MG63 (cell line): ENCODE measurements at places on chromosomes 13 and 19.

DNA sequence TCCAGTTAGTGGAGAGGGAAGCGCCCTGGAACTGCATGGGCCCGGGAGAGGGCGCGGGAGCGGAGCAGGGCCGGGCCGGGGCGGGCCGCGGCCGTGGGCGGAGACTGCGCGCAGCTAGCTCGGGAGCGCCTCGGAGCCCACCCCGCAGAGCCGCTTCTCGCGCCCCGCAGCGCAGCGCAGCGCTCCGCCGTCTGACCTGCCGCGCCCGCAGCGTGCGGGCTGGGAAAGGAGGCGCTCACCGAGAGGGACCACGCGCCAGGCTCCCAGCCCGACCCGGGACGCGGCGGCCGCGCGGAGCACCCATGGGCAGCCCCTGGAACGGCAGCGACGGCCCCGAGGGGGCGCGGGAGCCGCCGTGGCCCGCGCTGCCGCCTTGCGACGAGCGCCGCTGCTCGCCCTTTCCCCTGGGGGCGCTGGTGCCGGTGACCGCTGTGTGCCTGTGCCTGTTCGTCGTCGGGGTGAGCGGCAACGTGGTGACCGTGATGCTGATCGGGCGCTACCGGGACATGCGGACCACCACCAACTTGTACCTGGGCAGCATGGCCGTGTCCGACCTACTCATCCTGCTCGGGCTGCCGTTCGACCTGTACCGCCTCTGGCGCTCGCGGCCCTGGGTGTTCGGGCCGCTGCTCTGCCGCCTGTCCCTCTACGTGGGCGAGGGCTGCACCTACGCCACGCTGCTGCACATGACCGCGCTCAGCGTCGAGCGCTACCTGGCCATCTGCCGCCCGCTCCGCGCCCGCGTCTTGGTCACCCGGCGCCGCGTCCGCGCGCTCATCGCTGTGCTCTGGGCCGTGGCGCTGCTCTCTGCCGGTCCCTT, at the start of gene MLNR:
TSS of gene MLNR (plus strand) at position 303 of the 820 bp plus-strand sequence. CDS start at position 303, 0 bp downstream.
- DNase-seq = peak; percentile 42

DNA sequence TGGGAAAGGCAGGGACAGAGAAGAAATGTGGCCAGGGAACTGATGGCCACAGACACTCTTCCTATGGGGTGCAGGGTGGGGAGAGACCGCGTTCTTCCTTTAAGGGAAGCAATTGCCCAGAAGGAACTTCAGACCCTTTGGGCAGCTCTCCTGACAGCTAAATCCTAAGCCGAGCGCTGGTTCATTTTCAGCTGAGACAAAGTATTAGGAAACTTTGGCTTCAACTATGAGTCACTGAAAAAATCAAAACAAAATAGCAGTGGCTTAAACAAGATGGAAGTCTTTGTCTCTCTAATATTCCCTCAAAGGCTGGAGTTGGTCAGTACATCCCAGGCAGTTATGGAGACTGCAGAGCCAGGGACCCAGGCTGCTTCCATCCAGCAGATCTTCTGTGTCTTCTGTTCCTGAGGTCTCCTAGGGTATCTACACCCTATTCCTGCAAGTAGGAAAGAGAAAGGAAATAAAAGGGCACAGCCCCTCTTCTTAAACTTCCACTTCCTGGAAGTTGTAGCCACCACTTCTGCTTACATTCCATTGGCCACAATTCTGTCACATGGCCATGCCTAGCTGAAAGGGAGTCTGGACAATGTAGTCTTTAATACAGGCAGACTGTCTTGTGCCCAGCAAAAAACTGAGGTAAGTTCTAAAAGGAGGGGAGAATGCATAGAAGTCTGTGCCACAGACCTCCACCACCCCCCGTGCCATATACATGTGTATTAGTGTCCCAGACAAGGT, 163.5 kb downstream of the KATNAL1 start:
- DNase-seq = no peak

DNA sequence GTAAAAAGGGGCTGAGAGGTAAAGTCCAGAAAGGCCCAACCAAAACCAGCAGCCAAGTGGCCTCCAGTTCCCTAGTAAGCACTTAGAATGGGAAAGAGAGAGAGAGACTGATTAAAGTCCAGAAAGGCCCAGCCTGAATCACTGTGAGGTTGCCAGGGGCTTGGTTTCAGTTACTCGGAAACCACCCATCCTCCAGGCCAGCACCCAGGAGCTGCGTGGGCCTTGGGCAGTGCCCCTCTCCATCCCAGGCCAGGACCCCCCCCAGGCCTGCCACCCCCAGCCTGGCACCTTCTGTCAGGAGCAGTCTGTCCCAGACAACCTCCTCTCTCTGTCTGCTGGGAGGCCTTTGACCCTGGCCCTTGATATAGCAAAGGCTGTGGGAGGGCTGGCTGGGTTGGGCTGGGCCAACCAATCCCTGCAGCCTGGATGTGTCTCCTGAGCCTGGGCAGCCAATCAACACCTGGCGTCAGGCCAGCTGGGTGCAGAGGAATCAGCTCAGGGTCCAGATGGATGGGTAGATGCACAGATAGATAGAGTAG, at the start of gene CYP4F2:
TSS of gene CYP4F2 (minus strand) at position 337 of the 539 bp plus-strand sequence. CDS start 463 bp downstream, outside the sequence.
- no peak for DNase-seq

DNA sequence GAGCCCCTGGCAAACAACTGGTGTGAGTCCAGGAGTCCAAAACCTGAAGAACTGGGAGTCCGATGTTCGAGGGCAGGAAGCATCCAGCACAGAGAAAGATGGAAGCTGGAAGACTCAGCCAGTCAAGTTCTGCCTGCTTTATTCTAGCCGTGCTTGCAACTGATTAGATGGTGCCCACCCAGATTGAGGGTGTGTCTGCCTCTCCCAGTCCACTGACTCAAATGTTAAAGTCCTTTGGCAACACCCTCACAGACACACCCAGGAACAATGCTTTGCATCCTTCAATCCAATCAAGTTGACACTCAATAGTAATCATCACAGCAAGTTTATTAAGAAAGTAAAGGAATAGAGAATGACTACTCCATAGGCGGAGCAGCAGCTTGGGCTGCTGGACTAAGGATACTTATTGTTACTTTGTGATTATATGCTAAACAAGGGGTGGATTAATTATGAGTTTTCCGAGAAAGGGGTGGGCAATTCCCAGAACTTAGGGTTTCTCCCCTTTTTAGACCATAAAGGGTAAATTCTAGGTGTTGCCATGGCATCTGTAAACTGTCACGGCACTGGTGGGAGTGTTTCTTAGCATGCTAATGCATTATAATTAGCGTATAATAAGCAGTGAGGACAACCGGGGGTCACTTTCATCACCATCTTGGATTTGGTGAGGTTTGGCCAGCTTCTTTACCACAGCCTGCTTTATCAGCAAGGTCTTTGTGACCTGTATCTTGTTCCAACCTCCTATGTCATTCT, 65.6 kb upstream of the KCTD15 start:
- no peak for DNase-seq

- DNase-seq = no peak
Observed at GRCh38 chr13:109657395-109657794, 129.0 kb downstream of the IRS2 start.

DNA sequence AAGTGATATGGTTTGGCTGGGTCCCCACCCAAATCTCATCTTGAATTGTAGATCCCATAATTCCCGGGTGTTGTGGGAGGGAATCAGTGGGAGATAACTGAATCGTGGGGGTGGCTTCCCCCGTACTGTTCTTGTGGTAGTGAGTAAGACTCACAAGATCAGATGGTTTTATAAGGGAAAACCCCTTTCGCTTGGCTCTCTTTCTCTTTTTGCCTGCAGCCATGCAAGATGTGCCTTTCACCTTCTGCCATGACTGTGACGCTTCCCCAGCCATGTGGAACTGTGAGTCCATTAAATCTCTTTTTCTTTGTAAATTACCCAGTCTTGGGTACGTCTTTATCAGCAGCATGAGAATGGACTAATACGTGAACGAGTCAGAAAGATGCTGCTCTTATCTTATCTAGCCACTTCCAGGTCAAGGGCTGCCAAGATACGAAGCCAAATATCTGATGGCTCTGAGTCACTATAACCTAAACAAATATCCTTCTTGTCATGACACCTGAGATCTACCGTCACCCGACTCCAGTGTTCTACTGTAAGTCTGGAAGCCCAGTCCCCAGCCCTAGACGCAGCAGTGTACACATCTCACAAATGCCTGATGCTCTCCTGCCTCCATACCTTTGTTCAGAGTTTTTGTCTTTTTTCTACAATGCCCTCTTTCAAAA, 45.9 kb downstream of the SLC15A1 start:
- no peak for DNase-seq

- DNase-seq = no peak
Observed at GRCh38 chr19:31226151-31226935, 122.9 kb downstream of the TSHZ3 start.

- DNase-seq = no peak
Observed at GRCh38 chr13:76803831-76804230, 82.4 kb downstream of the KCTD12 start.

DNA sequence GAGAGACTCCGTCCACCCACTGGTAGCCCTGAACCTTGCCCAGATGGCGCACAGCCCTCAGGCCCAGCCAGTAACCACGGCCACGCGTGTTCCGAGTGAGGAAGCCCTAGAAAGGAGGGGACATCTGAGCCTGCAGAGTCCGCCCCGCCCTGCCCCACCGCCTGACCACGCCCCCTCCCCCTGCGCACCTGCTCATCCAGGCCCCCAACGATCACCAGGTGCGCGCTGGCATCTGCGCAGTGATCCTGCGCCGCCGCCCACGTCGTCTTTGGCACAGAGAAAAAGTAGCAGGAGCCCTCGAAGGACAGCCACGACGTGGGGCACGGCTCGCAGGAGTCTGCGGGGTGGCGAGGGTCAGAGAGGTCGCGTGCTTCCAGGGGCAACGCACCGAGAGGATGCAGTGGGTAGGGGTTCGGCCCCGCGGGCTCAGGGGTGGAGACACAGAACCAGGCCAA, 2.1 kb downstream of the CLEC4G start:
- no peak for DNase-seq

DNA sequence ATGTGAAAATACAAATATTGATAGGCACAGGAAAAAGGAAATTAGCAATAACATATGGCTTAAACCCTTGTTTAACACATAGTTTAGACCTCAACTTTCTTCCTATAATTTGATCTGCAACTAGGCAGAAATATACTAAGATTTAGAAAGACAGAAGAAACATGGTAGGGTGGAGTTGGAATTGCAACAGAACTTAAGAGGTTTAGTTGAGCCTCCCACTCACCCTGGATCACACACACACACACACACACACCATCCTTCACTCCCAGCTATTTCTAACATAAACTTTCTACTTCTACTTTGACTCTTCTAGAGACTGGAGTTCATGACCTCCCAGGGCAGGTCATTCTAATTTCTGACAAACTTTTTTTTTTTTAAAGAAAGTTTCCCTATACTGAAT, 47.4 kb downstream of the FLT3 start:
- no peak for DNase-seq

DNA sequence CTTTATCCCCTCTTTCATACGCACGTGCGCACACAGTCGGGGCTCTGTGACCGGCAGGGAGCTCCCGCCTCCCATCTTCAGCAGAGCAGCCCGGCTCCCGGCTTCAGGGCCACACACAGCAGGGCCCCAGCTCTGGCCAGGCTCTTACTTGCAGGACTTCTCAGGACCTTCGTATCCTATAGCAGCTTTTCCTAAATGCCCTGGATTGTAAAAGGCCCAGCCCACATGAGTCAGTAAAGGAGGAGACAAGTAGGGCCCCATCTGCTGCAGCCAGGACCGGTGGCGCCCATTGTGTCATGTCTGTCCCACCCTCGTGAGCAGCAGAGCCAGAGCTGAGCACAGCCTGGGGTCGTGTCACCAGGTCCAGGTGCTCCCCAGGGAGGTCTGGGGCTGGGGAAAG, 107.6 kb upstream of the VSTM2B start:
- no peak for DNase-seq

DNA sequence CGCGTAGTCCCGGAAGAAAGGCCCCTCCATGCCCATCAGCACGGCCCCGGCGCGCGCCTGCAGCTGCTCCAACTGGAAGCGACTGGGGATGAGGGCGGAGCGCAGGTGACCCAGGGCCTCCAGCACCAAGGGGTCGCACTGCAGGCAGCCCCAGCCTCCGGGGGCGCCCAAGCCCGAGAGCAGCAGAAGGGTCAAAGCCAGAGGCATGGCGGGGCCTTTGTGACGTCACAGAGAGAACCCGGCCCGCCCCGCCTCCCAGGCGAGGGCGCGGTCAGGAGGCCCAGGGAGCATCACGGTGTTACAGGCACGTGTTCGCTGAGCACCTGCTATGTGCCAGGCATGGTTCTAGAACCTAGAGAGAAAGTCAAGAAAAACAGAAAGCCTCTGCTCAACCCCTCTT, at the start of gene IZUMO2:
TSS of gene IZUMO2 (minus strand) at position 294 of the 400 bp plus-strand sequence. CDS start at position 207, 87 bp downstream.
- DNase-seq = no peak

DNA sequence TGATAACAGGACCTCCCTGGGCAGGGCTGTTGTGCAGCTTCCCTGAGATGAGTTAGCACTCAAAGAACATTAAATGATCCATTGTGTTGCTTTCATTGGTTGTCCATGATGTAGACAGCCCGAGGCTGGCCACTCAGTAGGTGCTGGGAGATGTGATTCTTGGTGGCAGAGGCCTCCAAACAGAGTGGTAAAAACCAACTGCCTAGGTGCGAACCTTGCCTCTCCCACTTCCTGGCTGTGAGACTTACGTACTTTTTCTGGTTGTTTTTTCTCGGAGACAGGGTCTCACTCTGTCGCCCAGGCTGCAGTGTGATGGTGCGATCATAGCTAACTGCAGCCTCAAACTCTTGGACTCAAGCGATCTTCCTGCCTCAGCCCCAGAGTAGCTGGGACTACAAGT, 6.2 kb downstream of the SARS2 start:
- no peak for DNase-seq

DNA sequence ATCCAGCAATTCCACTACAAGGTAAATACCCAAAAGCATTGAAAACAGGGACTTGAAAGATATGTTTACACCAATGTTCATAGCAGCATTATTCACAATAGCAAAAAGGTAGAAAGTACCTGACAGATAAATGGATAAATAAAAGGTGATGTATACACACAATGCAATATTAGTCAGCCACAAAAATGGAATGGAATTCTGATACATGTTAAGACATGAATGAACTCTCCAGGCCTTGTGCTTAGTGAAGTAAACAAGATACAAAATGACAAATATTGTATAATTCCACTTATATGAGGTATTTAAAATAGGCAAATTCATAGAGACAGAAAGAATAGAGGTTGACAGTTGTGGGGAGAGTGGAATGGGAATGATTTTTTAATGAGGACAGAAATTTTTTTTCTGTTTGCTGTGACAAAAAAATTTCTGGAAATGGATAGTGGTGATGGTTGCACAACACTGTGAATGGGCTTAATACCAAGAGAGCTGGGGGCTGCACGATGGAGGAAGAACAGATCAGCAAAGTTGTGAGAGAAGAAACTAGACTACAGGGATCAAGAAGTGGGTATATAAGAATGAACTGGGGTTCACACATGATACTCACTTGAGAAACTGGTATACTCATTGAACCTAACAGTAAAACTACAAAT, 137.2 kb downstream of the MZT1 start:
- DNase-seq = no peak

GRCh38 chr19:41802770-41803169, 6.4 kb downstream of the CEACAM3 start:
- DNase-seq = no peak

- no peak for DNase-seq
Observed at GRCh38 chr13:81080911-81081454, 740.1 kb upstream of the SPRY2 start.

DNA sequence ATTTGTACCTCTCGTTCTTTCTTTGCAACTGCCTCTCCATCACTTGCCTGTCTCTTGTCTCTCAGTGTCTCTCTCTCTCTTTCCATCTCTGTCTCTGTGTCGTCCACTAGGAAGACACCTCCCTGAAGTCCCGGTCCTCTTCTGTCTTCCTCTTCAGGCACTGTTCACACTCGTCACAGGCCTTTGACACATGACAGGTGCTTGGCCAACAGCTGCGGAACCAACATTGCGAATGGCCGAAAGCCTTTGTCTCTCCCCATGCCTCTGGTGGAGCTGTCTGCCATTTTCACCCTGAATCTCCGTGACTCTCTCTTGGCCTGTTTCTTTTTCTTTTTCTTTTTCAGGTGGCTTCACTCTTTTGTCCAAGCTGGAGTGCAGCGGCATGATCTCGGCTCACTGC, 2.8 kb downstream of the HIPK4 start:
- no peak for DNase-seq
